NCI-H1092 (cell line): ENCODE measurements at places on chromosomes 1 and 21.
A peak's percentile ranks its signal among the peaks of the same experiment; 100 is the strongest.

- DNase-seq: no peak
These were observed 156.1 kb downstream of the PIGK start for GRCh38 chr1:77063118-77063517.

DNA sequence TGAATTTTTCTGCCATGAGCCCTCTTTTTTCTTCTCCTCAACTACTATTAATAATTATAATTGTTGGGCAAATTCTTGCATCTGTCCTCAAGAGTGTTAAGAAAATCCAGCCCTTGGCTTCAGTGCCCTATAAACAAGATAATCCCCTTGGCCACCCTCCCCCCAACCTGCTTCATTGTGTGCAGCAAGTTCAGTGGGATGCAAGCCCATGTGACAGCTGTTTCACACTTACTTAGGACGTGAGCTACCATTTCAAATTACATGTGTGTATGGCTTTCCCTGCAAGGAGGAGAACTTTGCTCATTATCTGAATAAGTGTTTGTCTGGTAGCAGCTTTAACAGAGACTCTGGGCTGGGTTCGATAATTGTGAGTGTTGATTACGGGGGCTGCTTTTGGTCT, 276.2 kb downstream of the CACNA1E start:
- DNase-seq: no peak

GRCh38 chr21:46375560-46376230, 51.7 kb downstream of the PCNT start:
- no peak for DNase-seq

- no peak for DNase-seq
These were observed 411.9 kb upstream of the ZP4 start for GRCh38 chr1:238302646-238303045.

- no peak for DNase-seq
These were observed 3.9 kb downstream of the NIT1 start for GRCh38 chr1:161121834-161122233.

DNA sequence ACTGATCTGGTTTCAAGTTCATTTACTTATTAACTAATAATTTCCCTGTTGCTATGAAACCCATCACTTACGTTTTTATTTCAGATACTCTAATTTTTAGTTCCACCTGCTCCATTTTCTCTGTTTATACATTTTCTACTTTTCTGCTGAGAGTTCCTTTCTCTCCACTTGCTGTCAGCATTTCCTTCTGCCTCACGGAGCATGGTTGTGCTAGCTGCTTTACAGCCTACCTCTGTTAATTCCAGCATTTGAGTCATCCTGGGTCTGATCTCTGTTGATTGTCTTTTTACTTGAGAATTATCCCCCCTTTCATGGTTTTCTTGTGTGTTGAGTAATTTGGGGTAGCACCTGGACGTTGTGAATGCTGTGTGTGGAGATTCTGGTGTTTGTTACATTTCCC, 373.2 kb upstream of the C1orf174 start:
- no peak for DNase-seq

DNA sequence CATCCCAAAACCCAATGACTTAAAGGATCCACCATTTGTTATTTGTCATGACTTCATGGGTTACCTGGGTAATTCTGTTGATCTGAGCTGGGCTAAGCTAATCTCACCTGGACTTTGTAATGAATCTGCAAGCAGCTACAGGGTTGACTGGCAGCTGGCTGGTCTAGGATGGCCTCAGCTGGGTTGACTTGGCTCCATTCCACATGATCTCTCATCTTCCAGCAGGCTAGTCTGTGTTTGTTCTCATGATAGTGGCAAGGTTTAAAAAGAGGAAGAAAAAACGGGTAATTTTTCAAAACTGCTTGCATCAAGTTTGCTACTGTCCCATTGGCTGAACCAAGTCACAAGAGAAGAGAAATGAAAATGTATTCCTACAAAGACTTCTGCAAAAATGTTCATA, 24.8 kb upstream of the ZMYM4 start:
- peak; percentile 23 for DNase-seq

DNA sequence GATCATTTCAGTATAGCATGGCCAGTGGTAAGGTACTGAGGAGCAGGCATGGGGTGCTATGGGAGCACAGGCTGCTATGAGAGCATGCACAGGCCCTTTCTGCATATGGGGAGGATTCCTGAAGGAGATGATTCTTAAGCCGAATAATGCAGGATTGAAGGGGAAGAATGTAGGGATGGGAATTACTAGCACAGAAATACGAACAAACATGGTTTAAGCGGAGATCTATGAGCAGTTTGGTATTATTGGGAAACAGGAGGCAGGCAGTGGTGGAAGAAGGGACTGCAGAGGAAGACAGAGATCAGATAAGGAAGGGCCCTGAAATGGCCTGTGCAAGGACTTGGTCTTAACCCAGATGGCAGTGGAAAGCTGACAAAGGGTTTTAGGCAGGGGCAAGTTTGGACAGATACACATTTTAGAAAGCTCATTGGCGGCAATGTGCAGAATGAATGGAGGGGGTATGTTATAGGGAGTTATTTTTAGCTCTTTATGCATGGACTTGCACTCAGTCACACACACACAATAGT, 1.7 kb downstream of the OSCP1 start:
- no peak for DNase-seq

- DNase-seq: no peak
These were observed 121.6 kb upstream of the SLC25A33 start for GRCh38 chr1:9417695-9418094.

- DNase-seq: no peak
These were observed 340.0 kb downstream of the NPHP4 start for GRCh38 chr1:5651964-5652821.

- DNase-seq: no peak
These were observed 96.3 kb downstream of the BCAR3 start for GRCh38 chr1:93585059-93585966.

GRCh38 chr1:74412244-74412643, 100.2 kb downstream of the LRRC53 start:
- no peak for DNase-seq

- no peak for DNase-seq
These were observed 2.1 kb downstream of the DHDDS start for GRCh38 chr1:26434161-26434752.

GRCh38 chr1:110326826-110327225, 12.4 kb upstream of the RBM15 start:
- DNase-seq: no peak

- DNase-seq: no peak
These were observed 5.6 kb upstream of the SH3D21 start for GRCh38 chr1:36300526-36300925.

- DNase-seq: no peak
These were observed 17.1 kb downstream of the ZP4 start for GRCh38 chr1:237873487-237874211.

DNA sequence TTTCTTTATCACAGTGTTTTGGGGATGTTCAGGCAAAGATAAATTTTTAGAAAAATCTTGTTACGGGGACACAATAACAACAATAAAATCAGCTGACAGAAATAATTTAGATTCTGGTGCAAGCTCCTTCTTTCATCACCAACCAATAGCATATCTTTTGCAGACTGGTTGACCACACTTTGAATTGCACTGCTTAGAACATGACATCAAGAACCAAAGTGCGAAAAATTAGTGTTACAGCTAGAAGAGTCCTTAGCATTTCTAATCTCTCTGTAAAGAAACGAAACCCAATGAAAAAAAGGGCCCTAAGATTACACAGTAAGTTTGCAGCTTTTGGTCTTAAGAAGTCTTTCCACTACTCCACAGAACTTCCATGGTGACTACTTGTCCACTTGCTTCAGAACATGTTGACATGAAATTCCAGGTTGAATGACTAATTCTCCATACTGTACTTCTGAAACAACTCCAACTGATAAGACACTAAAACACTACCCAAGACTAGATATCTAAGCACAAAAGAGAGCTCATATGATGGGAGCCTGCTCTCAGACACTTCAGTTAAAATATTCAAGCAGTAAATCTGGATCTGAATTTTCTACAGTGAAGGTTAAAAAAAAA, 31.3 kb downstream of the XKR8 start:
- DNase-seq: no peak

DNA sequence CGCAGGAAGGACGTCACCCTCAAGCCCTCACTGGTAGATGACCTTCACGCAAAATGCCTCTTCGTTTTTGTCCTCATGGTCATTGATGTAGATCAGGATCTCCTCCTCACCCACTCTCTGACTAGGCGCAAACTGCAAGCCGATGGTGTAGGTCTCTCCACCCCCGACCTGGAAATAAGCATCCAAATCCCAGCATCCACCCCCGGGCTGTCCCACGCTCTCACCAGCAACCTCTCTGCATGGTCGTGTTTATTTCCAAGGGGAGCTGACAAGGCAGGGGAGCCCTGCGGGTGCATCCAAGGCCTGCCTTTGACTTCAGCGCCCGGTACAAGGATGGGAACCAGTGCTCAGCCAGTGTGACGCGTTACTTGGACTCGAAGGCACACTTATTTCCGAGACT, 129.0 kb downstream of the NPHP4 start:
- no peak for DNase-seq

- no peak for DNase-seq
These were observed 17.4 kb upstream of the IFNAR2 start for GRCh38 chr21:33212159-33212851.

DNA sequence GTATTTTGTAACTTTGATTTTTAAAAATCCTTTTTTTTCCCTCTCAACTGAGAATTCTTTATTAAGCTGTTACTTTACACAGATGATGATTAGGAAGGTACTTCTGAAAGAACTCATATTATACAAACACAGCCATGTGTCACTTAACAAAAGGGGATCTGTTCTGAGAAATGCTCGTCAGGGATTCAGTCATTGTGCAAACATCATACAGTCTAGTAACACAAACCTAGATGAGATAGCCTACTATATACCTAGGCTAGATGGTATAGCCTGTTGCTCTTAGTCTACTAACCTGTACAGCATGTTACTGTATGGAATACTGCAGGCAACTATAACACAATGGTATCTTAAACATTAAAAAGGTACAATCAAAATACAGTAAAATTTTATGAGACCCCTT, 24.9 kb downstream of the AHCTF1 start:
- DNase-seq: no peak

GRCh38 chr21:38148046-38148445, 108.7 kb upstream of the KCNJ15 start:
- no peak for DNase-seq

DNA sequence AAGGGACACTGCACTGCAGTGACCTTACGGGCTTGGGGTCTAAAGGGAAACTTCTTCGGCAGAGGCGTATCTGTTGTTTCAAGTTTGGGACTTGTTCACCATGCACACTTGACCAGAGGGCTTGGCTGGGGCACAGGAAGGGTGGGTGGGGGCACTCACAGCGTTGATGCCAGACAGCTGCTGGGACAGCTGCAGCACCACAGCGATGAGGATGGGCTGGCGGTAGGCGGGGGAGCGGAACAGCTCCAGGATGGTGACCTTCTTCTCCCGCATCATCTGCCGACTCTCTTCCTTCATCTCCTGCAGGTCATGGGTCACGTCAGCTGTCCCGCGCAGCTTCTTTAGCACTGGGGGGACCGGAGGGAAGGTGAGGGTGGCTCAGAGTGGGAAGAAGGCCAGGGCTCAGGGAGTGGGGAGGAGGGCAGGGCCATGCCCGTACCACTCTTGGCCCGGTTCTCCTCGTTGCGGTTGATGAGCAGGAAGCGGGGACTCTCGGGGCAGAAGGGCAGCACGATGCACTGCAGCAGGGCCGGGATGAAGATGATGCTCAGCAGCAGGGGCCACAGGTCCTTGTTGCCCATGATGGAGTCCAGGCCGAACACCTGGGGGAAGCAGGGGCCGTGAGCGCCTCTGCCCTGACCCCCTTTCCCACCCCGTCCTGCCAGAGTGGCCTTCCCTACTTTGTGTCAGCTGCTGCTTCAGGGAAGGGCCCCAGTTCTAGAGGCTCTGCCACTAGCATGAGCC, 29.1 kb downstream of the SLC2A1 start:
- no peak for DNase-seq

DNA sequence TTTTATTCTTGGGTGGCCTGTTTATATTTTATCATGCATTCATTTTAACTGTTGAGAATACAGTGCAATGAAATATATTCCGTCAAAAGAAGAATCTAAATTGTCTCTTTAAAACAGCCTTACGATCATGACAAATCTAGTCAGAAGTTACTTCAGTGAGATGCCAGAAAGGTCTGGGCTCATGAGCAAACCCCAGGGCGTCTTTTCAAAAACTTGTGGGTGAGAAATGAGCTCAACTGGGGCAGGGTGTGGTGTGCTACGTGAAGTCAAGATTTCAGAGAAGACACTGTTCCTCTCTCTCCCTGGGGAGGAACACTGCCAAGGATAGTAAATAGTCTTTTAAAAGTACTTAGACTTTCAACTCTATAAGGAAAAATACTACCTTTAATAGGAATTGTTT, 13.4 kb upstream of the UAP1 start:
- no peak for DNase-seq

DNA sequence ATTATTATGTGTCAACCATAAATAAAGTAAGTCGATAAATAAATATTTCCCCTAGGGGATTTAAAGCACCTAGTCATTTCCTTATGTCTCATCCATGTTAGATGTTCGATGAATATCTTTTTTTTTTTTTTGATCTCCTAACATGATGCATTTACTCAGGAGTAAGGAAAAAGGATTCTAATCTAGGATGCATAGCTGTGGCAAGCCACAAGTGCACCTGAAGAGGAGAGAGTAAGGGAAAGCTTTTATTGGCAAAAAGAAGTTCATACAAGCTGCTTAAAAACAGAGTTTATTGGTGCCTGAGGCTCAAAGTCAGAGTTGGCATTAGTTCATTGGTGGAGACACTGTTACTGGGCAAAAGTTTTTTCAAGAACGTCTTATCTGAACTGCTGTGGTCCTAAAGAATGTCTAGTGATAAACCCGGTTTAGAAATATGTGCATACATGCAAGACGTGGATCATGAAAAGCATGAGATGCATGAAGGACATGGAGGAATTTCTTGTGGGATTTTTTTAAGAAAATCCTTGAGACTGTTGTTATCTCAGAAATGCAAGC, 51.7 kb downstream of the SWT1 start:
- no peak for DNase-seq

GRCh38 chr1:86906419-86906818, 7.5 kb downstream of the SELENOF start:
- no peak for DNase-seq

DNA sequence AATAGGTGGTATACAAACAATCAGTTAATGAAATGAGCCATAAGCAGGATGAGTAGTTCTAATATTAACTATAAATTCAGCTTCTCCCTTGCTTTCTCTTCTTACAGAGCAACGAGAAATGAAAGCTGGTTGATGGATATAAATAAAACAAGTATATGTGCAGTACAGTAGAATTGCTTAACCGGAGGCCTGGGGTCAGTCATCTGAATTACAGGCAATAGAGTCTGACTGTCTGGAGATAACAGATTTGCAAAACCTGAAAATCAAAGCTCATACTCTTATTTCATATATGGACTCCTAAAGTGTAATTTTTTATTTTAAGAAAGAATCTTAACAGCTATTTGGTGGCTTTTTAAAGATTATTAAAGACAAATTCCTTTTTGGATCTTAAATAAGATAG, 43.1 kb upstream of the SGIP1 start:
- no peak for DNase-seq

GRCh38 chr1:74641161-74641560, 32.4 kb downstream of the ERICH3 start:
- DNase-seq: no peak

- no peak for DNase-seq
These were observed 5.0 kb upstream of the HPCA start for GRCh38 chr1:32881291-32881690.

GRCh38 chr1:230423261-230423660, 2.9 kb downstream of the PGBD5 start:
- DNase-seq: no peak
